ENCODE measurements at places on chromosomes 12 and 14. TPM values are rescaled to one million over a fixed set of nuclear protein-coding genes. Genes with fewer than 3 reads are reported as not detected.

DNA sequence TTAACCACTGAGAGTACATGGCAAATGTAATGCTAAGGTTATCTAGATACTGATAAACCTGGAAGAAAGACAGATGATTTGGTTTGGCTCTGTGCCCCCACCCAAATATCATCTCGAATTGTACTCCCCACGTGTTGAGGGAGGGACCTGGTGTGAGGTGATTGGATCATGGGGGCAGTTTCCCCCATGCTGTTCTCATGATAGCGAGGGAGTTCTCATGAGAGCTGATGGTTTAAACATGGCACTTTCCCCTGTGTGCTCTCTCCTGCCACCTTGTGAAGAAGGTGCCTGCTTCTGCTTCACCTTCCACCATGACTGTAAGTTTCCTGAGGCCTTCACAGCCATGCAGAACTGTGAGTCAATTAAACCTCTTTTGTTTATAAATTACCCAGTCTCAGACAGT lies 14.2 kb downstream of the NOXRED1 start:
- DNase-seq = no peak
- H3K27me3 ChIP-seq = no peaks in the 10 kb centered on the region
- no peak overlapping the region for H3K4me3 ChIP-seq
- no peaks in the 10 kb centered on the region for H3K4me1 ChIP-seq
- no peak overlapping the region for H3K27ac ChIP-seq
- H3K36me3 ChIP-seq = no peaks in the 10 kb centered on the region

GRCh38 chr14:94423453-94424056 lies 29.0 kb downstream of the SERPINA11 start:
- H3K4me1 ChIP-seq = peaks cover 2% of the 10 kb centered on the region
- no peak for DNase-seq
- no peak overlapping the region for H3K27ac ChIP-seq
- H3K36me3 ChIP-seq = no peaks in the 10 kb centered on the region
- no peak overlapping the region for H3K4me3 ChIP-seq

DNA sequence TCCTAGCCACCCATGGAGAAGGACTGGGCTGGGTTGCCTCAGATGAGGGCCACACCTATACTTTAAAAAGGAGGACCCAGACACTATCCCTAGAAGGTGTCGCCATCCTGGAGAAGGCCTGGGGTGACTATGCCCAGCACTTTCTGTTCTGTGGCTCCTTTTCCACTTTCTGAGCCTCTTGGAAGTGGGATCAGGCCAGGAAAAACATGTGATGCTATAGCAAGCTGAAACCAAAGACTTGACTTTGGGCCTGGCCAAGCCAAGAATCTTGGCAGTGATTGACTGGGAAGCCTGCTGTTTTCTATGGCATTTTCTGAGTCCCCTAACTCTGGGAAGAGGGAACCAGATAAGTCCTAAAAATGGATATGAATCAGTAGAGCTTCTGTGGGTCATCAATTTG lies 332.3 kb downstream of the ZFP36L1 start:
- no peaks in the 10 kb centered on the region for H3K27me3 ChIP-seq
- H3K4me1 ChIP-seq = peaks cover 53% of the 10 kb centered on the region
- H3K27ac ChIP-seq = peak overlapping the region; percentile 75
- H3K4me3 ChIP-seq = no peak overlapping the region
- no peak for DNase-seq
- H3K36me3 ChIP-seq = peaks cover 2% of the 10 kb centered on the region

DNA sequence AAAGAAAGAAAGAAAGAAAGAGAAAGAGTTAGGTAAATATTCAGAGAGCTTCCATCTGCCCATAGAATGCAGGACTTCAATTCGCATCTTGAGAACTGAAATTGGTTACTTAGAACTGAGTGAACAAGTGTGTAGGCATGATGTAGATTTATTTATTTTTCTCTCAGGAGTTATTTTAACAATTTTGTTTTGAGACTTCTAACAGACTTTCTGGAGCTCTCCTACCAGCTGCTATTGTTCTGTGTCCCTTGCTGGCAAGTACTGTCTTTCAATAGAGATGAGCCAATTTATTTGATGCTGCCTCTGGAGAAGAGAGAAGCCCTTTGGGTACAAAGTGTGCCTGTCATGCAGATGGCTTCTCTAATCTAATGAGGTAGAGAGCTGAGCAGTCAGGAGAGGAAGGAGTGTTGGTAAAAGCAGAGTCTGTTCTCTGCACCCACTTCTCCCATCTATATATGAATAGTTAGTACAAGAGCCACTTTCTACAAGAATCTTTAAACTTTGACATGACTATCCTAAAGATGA lies 67.0 kb downstream of the SYT1 start:
- H3K4me1 ChIP-seq = no peaks in the 10 kb centered on the region
- no peaks in the 10 kb centered on the region for H3K36me3 ChIP-seq
- no peak for DNase-seq
- H3K27me3 ChIP-seq = peaks cover 14% of the 10 kb centered on the region

DNA sequence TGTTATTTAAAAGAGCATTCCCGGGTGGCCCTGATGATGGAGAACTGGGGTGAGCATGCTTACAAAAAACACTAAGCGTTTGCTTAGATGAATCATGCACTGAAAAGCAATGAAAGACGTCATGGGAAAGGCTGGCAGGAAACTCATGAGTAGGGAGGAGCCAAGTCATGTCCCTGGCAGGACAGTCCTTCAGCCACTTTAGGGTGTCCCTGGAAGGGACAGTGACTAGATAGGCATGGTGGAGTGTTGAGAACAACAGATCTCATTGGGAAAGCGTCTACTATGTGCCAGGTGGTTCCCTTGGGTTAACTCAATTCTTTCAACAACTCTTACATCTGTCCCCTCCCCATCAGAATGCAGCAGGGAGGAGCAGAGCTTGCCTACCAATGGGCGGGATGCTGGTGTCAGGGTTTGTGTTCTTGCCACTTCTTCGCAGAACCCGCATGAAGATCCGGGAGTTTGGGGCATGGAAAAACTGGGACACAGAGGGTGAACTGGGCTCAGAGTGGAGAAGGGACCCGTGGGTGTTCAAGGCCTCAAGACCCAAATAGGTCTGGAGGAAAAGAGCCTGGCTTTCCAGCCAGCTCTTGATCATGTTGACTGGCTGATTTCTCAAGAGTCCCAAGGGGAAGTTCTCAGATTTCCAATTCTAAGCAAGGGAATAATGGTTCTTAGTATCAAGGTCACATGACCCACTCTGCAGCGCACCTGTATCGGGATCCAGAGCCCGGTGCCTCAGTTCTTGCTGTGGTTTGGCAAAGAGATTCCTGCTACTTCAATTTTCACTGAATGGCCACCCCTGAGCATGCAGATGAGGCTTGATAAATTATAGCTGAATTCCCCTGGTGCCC lies 653.9 kb upstream of the TBX3 start:
- no peak overlapping the region for H3K4me3 ChIP-seq
- no peaks in the 10 kb centered on the region for H3K36me3 ChIP-seq
- H3K4me1 ChIP-seq = peaks cover 21% of the 10 kb centered on the region
- no peak for DNase-seq
- H3K27ac ChIP-seq = peak overlapping the region; percentile 77
- H3K27me3 ChIP-seq = peaks cover 2% of the 10 kb centered on the region

DNA sequence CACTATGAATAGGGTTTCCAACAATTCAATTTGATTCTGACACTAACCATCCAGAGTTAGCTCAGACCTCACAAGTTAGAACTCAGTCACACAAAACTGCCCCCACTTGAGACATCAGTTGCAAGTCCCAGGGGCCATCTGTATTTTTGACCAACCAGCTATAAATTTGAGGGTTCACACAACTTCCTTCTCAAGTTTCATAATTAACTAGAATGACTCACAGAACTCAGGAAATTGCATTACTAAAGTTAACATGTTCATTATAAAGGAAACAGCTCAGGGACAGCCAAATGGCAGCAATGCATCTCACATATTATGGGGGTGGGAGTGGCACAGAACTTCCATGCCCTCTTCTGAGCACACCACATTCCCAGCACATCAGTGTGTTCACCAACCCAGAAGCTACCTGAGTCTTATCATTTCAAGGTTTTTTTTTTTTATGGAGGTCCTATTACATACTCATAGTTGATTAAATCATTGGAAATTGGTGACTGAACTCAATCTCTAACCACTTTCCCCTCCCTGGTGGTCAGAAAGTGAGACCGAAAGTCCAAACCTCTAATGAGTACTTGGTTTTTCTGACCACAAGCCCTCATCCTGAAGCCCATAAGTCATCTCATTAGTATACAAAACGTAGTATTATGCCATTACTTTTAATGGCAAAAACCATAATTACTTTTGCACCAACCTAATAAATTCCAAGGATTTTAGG lies 1721.5 kb upstream of the SEL1L start:
- no peak overlapping the region for H3K27ac ChIP-seq
- H3K4me3 ChIP-seq = no peak overlapping the region
- H3K36me3 ChIP-seq = no peaks in the 10 kb centered on the region
- H3K27me3 ChIP-seq = no peaks in the 10 kb centered on the region
- no peaks in the 10 kb centered on the region for H3K4me1 ChIP-seq

- DNase-seq = peak; percentile 55
- no peak overlapping the region for H3K27ac ChIP-seq
- peaks cover 5% of the 10 kb centered on the region for H3K4me1 ChIP-seq
- H3K4me3 ChIP-seq = no peak overlapping the region
Measured at GRCh38 chr14:100771121-100771800, 44.6 kb downstream of the DLK1 start.

DNA sequence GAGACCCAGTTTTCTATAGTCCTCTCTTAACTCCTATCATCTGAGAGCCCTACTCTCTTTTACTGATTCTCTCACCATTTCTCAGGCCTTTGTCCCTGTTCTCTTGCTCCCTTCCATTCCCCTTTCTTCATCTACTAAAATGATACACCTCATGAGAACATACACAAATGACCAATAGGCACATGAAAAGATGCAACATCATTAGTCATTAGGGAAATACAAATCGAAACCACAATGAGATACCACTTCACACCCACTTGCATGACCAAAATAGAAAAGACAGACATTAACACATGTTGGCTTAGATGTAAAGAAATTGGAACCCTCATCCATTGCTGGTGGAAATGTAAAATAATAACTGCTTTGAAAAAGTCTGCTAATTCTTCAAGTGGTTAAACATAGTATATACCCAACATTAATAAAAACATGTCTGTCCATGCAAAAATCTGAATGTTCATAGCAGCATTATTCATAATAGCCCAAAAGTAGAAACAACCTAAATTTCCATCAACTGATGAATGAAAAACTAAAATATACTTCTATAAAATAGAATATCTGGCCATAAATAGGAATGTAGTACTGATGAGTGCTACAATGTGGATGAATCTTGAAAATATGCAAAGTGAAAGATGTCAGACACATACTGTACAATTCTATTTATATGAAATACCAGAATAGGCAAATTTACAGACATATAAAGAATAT lies 66.0 kb downstream of the DENND5B start:
- H3K4me1 ChIP-seq = peaks cover 32% of the 10 kb centered on the region
- no peaks in the 10 kb centered on the region for H3K27me3 ChIP-seq
- no peak for DNase-seq
- no peak overlapping the region for H3K4me3 ChIP-seq

- H3K36me3 ChIP-seq = peaks cover 14% of the 10 kb centered on the region
- H3K27me3 ChIP-seq = no peaks in the 10 kb centered on the region
- no peak overlapping the region for H3K27ac ChIP-seq
- no peak for DNase-seq
- H3K4me3 ChIP-seq = no peak overlapping the region
- peaks cover 9% of the 10 kb centered on the region for H3K4me1 ChIP-seq
Measured at GRCh38 chr12:32197421-32197820, 90.8 kb downstream of the BICD1 start.

DNA sequence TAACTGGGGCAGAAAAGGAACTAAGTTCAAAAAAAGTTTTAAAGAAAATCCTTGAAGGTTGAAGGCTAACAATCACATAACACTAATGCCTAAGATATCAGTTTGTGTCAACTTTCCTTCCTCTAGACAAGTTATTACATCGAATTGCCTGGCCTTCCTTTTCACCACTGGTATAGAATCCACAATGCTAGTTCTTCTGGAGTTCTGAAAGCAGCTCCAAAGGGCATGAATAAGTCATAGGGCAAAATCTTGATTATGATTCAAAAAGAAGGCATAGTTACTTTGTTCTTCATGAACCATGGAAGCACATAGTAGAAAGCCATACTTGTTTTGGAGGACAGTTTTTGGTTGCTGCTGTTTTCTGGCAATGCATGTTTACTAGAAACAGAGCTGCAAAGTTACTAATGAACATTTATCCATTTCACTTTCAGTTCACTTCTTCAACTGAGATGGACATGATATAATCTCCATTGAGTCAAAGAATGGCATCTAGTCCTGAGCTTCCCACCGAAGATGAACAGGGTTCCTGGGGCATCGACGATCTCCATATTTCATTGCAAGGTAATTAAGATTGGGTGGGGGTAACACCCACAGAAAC lies 56.0 kb downstream of the SYNE2 start:
- no peaks in the 10 kb centered on the region for H3K36me3 ChIP-seq
- H3K27ac ChIP-seq = no peak overlapping the region
- no peak overlapping the region for H3K4me3 ChIP-seq
- peaks cover 30% of the 10 kb centered on the region for H3K4me1 ChIP-seq
- no peak for DNase-seq

GRCh38 chr12:66367015-66367667 lies 64.8 kb downstream of the HELB start:
- H3K4me3 ChIP-seq = no peak overlapping the region
- no peaks in the 10 kb centered on the region for H3K27me3 ChIP-seq
- H3K4me1 ChIP-seq = no peaks in the 10 kb centered on the region
- no peaks in the 10 kb centered on the region for H3K36me3 ChIP-seq

DNA sequence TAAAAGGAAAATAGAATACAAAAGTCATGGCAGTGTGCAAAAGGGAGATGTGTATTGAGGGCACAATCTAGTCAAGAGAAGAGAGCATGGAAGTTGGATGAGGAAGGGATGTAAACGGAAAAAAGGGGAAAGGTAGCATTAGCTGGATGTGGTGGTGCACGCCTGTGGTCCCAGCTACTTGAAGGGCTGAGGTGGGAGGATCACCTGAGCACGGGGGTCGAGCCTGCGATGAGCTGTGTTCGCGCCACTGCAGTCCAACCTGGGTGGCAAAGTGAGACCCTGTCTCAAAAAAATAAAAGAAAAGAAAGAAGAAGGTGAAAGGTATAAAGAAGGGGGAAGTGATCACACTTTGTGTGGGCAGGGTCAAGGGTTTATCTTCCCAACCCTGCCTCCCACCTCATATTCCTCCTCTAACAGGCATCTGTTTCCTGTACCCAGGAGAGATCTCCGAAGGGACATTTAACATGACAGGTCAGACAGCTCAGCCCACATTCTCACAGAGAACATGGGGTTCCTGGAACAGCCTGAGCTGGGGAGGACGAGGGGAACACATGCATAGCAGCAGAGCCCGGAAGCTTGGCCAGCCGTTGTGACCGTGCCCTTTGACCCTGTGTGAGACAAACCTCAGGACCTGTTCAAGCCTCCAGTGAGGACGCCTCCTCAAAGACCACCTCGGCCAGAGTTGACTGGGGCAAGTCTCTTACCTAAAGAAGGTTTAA lies 8.9 kb downstream of the RNASE11 start:
- H3K4me3 ChIP-seq = no peak overlapping the region
- DNase-seq = no peak
- no peaks in the 10 kb centered on the region for H3K36me3 ChIP-seq
- H3K4me1 ChIP-seq = no peaks in the 10 kb centered on the region
- H3K27me3 ChIP-seq = peaks cover 17% of the 10 kb centered on the region

INSM2 gene
- total RNA-seq = not detected

KLRK1 gene
- not detected for total RNA-seq

MGAT4C gene
- total RNA-seq = 0.02 TPM

Measured in chondrocyte (in vitro differentiated cells).